Kidney epithelial cell (primary cell): ENCODE measurements at places on chromosomes 12 and 14. TPM values are rescaled to one million over a fixed set of nuclear protein-coding genes. Genes with fewer than 3 reads are reported as not detected.

The ALDH1L2 gene
- 15.0 and 15.5 TPM in 2 replicates for total RNA-seq

The B4GALNT3 gene
- 5.1 and 6.8 TPM in 2 replicates for total RNA-seq

The OAS2 gene
- 1.0 and 3.6 TPM in 2 replicates for total RNA-seq

The IRAK4 gene
- 17.7 and 19.4 TPM in 2 replicates for total RNA-seq

The KRT71 gene
- not detected in 2 replicates for total RNA-seq

The TRMT5 gene
- 8.5 and 19.0 TPM in 2 replicates for total RNA-seq

The C1S gene
- total RNA-seq, result 2.8 and 4.0 TPM in 2 replicates

DNA sequence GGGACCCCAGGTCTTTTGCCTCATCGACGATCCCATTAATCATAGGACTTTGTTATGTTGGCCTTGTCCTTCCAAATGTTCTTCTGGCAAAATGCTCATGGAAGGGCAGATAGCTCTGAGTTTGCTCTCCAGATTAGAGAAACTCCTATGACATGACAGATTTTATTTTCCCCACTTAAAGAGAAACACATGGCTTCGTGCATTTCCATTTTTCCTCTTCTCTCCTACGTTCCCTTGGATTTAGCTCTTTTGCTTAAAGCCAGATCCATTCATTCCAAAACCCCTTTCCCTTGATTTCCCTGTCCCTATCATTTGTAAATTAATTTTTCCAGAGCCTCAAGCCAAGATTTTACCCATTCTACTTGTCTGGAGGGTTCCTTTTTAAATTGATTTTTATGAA is 2.9 kb downstream of the PRIMA1 start:
- no peak for DNase-seq

DNA sequence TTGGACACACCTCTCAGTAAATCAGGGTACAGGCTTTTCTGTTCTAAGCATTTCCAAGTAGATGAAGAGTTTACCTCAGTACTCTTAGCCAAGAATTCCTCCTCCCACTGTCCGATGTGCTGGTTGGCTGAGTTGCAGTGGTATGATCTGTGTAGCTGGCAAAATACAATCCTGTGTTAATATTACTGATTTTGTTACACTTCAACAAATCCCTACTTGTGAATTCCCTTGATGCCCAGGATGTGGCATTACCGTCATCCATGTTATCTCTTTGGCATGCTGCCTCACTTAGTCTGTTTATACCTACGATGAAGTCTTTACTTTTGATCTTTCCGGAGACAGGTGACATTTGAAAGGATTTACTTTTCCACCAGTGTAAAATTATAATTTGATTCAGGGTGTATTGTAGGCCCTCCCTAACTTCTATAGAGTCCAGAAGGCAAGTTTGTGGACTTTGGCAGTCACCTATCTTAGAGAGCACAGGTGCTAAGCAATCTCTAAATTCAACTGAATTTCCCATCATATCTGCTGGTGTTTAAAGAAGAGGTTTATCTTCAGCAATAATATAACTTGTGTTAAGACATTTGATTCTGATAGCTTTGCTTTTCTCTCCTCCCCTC is 10.1 kb downstream of the CCDC196 start:
- DNase-seq, result no peak

- DNase-seq, result no peak
These were observed 372.8 kb downstream of the TMEM121 start for GRCh38 chr14:105899071-105899641.

GRCh38 chr12:9342614-9343353 is 134.6 kb upstream of the PZP start:
- DNase-seq, result no peak

DNA sequence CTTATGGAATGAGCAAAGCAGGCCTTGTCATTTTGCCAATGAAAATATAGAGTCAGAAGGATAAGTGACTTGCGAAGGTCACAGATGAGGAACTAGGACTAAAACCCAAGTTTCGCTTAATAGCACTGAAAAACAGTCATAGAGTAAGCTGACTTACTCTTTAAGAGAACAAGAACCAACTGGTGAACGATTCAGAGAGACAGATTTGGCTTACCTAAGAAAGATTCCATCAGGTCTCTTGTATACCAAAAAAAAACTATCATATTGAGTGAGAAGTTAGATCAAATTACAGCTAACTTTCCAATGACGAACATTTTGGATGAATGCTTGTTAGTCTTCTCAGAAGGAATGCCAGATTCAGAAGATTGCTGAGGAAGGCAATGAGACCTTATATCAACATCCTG is 74.2 kb downstream of the ZFC3H1 start:
- no peak for DNase-seq

- DNase-seq, result no peak
These were observed at the start of gene PIANP for GRCh38 chr12:6700646-6701051. Gene PIANP (minus strand): TSS chr12:6700815. CDS start chr12:6698061, 2,754 bp downstream.

DNA sequence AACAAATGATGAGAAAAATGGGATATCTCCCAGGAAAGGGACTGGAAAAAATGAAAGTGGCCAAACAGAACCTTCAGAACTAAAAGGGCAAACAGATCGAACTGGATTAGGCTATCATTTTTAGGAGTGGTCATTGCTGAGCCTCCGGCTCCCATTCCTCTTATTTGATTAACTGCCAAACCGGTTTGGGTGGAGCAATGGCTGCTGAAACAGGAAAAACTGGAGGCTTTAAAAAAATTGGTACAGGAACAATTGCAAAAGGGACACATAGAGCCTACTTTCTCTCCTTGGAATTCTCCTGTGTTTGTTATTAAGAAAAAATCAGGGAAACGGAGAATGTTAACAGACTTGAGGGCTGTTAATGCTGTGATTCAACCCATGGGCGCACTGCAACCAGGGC is 49.7 kb downstream of the TNFAIP2 start:
- no peak for DNase-seq

DNA sequence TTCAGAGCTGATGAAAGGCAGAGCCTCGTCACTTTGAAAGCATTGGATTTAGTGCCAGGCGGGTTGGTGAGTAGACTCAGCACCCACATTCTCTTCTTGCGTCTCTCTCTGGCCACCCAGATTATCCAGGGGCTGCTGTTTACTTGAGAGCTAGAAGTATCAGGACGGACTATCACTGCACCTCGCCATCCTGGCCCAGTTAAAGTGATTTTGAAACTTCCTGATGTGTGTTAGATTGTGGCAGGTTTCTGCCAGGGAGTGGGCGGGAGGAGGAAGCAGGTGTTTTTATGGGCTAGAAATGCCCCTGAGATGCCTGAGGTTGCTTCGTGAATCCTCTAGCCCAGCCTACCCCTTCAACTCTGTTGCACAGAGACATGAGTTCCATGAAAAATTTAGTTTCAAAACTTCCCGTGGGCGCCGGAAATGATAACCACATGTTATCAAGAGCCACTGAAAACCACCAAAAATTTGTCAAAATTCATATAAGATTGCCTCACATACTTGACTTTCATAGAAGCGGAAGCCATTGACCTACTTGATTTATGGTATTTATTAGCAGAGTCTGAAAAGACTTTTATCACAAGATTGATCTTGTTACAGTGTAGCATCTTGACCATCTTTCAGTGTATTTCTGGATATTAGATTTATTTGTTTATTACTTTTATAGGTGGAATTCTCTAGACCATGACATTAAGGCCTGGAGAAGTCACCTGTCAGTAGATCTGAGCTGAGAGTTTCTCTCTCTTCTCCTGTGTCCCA is 466.0 kb downstream of the RAD51B start:
- no peak for DNase-seq

- DNase-seq, result no peak
These were observed 8.5 kb downstream of the TEAD4 start for GRCh38 chr12:2967651-2968050.

GRCh38 chr14:54901380-54902142 is 1.1 kb downstream of the GCH1 start:
- DNase-seq, result no peak

DNA sequence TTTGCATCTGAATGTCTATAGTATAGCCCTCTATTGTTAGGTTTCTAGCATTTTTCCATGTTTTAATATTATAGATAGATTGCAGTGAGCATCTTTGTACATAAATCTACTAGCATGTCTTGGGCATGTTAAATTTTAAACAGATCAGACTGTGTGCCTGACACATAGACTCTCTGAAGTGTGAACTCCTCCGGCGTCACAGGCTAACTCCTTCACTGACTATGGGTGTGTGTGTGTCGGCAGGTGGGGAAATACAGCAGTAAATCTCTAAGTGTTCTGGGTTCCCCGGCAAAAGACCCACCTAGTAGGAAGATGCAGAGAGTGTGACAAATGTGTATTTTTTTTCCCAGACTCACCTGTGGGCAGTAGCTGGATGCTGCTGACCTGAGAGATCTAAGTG is 2.3 kb downstream of the VWF start:
- DNase-seq, result no peak

- no peak for DNase-seq
These were observed 30.8 kb upstream of the HSPB8 start for GRCh38 chr12:119147847-119148448.

DNA sequence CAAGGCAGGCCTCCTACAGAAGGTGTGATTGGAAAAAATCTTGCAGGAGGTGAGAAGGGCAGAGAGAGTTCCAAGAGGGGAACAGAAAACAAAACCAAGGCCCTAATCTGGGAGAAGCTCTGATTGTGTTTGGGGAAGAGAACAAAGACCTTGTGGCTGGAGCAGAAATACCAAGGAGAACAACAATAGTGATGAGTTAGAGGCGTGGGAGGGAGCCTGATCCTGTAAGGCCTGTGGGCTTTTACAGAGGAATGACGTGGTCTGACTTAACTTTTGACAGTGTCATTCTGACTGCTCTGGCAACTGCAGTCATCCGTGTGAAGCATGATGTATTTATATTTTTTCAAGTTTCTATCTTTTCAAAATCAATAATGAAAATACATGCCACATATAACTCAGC is 200.6 kb downstream of the ANO4 start:
- no peak for DNase-seq

DNA sequence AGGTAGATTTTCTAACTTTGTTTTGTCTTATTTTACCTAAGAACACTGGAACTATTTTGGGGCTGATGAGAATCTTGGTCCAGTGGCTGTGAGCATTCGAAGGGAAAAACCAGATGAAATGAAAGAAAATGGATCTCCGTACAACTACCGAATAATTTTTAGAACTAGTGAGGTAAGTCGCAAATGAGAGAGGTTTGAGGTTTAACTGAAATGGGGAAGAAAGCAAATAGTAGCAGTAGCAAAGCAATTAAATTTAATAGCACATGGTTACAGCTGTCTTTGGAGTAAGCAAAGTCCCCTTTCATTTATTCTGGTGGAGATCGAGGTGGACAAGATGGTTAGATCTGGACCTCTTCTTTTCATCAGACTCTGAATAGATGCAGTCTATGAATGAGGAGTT is 313.5 kb upstream of the RGS6 start:
- DNase-seq, result no peak

- no peak for DNase-seq
These were observed 910 bp upstream of the SRP54 start for GRCh38 chr14:34981743-34982420.

DNA sequence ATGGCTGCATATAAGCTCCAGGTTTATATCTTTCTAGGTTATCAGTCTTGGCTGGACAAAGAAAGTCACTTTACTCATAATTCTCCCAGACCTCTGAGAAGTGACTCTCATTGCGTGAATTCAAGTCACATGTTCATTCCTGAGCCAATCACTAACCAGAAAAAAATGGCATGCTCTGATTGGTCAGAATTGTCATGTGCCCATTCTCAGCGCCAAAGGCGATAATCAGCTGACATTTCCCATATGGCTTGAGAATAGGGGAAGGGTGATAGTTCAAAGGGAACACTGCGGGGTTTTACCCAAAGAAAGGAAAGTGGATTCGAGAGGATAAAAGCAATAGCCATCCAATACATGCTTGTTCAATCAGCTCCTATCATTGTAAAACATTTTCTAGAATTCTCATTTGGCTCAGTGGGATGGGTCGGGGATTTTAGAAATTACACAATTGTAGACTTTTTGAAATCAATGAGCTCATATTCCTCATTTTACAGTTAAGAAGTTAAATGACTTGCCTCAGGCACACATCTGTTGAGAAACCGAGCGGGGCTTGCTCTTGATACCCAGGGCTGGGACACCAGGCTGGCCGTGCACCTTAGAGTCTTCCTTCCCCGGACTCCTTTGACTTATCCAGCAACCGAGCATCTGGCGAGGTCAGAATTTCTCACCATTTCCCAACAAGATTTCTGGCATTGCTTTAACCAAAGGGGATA is 454.0 kb upstream of the TBX3 start:
- no peak for DNase-seq
